NCI-H1105 (cell line): ENCODE measurements at places on chromosomes 6 and 20.

DNA sequence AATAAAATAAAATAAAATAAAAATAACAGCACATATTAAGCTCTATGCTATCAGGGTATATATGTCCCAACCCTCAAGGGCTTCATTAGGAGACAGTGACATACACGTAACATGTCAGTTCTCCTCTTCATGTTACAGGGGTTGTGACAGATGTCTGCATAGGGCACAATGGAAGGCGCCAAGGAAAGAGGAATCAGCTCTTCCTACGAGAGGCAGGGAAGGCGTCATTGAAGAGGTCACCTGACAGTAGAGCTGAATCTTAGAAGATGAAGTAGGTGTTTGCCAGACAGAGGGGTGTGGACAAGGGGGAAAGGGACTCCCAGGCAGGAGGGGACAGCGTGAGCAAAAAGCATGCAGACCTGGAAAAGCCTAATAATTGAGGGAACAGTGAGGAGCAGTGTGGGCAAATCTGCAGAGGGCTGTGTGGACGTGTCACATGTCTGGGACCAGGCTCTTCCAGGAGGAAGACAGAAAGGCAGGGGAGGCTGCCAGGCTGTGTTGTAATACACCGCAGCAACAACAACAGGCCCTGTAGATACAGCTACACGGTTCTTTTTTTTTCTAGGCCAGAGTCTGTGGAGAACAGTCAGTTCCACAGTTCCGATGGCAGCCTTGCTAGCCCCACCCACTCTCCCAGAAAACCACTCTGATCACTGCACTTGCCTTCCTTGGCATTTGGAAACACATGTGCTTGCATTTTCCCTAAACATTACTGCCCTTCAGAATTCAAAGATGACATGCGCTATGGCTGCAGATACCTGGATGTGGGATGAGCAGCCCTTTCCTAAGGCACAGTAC lies 2.5 kb upstream of the FKBP5 start:
- no peak for DNase-seq

GRCh38 chr6:106444777-106445507 lies 84.4 kb downstream of the CRYBG1 start:
- DNase-seq: peak; percentile 47

GRCh38 chr6:167094820-167095637 lies 27.9 kb upstream of the CCR6 start:
- DNase-seq: no peak

DNA sequence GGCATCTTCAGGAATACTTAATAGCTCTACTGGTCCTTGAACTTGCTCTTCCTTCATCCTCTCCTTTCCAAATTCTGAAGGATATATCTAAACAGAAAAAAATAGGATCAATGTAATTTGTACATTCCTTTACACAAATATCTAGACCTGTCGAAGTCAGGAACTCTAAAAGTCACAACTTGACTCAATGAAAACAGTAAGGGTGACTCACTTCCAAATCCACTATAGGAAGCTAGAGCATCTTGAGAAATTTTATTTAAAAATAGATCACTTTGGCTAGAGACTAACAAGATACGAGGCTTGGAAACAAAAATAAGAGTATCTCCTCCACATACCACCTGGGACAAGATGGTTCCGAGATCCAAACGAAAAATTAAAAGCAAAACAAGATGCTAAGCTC lies 12.2 kb downstream of the ESF1 start:
- DNase-seq: no peak

DNA sequence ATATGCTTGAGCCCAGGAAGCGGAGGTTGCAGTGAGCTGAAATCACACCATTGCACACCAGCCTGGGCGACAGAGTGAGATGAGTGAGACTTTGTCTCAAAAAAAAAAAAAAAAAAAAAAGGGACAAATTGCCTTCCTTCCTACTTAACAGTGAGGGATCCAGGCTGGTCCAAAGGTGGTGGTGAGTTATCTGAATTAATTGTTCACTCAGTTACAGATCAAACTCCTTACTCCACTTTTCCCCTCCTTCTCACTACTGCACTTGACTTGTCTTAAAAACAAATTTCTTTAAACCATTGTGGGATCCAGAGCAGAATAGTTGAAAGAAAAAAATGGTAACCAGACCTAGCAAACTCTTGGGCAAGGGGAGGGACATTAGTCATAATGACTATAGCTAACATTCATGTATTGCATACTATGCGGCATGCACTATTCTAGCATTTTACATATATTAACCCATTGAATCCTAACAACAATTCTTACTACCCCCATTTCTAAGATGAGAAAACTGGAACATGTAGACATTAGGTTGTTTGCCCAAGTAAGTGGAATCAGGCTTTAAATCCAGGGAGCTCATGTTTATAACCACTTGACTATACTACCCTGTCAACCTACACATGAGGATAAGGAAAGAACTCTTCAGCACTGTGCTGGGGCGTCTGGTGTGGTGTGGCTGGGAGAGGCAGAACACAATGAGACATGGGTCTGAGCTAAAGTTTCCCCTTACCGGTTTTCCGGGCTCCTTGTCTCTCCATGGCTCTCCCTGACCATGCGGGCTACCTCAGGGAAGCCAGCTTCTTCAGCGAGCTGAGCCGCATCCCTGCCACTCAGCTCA lies 1.5 kb downstream of the GPANK1 start:
- DNase-seq: no peak
